T-helper 1 cell treated with Interleukin-12 subunit alpha and Interleukin-12 subunit beta and Interleukin-4 antibody, amounts not matched to agents 30 ng/mL and 1 ng/mL, for 36 hours (primary cell): ENCODE measurements at places on chromosomes 7 and 10. TPM values are rescaled to one million over a fixed set of nuclear protein-coding genes. Genes with fewer than 3 reads are reported as not detected.

The CWF19L1 gene
- 40.7 and 42.0 TPM in 2 replicates for total RNA-seq

The STOX1 gene
- total RNA-seq: 0.37 and 0.42 TPM in 2 replicates

The CFAP46 gene
- not detected in 2 replicates for total RNA-seq

The PPP1R17 gene
- total RNA-seq: not detected in 2 replicates

The SUN3 gene
- total RNA-seq: not detected in 2 replicates

The TIAL1 gene
- 164 and 176 TPM in 2 replicates for total RNA-seq

The SPDYE11 gene
- total RNA-seq: not detected in 2 replicates

The CACNB2 gene
- 0.05 TPM in 1 of 2 replicates, not detected in the other for total RNA-seq

The VWDE gene
- 3.9 and 4.4 TPM in 2 replicates for total RNA-seq

The NPC1L1 gene
- not detected in 2 replicates for total RNA-seq

The EFCAB10 gene
- not detected in 2 replicates for total RNA-seq

The TRIL gene
- total RNA-seq: 0.44 and 0.47 TPM in 2 replicates

The MYL10 gene
- not detected in 2 replicates for total RNA-seq
